Effector CD8-positive, alpha-beta T cell (primary cell): ENCODE measurements at places on chromosomes 7 and 10.

DNA sequence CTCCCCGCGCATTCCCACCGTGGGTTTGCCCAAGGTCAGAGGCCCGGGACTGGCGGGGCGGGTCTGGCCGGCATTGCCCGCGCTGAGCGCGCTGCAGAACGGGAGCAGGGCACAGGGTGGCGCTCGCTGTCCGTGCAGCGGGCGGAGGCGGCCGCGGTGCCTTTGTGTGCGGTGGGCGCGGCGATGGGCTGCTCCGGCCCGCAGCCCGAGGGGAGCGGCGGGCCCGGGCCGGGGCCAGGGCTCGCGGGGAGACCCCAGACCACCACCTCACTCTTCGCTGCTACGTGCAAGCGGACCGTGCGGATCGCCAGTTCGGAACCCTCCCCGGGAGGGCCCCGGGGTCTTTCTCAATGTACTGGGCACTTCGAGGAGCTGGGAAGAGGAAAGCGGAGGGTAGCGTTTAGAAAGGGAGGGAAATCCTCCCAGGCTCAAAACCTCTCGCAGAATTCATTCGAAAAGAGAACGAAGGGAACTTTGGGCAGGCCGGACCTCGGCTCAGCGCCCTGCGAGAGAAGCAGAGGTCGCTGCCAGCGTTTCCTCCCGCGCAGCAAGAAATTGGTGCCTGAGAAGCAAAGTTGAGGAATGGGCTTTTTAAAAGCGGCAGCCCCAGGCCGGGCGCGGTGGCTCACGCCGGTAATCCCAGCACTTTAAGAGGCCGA is 8.5 kb downstream of the SP8 start:
- DNase-seq: no peak

GRCh38 chr7:16590424-16590823 is 55.1 kb downstream of the ANKMY2 start:
- no peak for DNase-seq

GRCh38 chr10:68829521-68829920 is 2.2 kb downstream of the STOX1 start:
- DNase-seq: no peak

- no peak for DNase-seq
These were observed 336.4 kb downstream of the ELMO1 start for GRCh38 chr7:37112218-37112617.

DNA sequence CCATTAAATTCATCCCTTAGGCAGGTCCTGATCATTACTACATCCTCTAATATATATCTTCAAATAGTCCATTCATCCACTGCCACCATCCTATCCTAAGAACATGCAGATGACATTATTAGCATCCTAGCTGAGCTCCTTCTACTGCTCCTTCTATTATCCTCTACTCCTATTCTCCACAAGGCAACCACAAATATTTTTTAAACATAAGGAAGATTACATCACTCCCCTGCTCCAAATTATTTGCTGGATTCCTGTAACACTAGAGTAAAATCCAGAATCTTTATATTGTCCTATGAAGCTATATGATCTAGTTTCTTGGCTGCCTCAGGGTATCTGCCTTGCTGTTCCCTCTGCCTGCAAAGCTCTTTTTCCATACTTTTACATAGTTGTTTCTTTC is 176.3 kb upstream of the SLC26A5 start:
- no peak for DNase-seq

GRCh38 chr7:23228412-23228811 is 18.2 kb upstream of the GPNMB start:
- no peak for DNase-seq

DNA sequence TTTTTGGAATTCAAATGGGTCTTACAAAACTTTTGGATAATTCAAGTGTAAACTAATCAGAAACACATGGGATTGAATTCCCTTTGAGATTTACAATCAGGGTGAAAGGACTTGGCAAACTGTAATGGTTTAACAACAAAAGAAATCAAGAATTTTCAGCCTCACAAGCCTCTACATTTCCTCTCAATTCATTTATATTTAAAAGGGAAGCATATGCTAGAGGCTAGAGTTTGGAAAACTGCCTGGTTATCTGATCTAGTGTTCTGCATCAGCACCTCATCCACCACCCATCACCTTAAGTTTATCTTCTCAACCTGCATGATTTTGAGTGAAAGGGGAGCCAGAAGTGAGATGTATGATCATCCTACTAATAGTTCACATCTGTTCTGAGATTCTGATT is 120.7 kb downstream of the TES start:
- DNase-seq: no peak

DNA sequence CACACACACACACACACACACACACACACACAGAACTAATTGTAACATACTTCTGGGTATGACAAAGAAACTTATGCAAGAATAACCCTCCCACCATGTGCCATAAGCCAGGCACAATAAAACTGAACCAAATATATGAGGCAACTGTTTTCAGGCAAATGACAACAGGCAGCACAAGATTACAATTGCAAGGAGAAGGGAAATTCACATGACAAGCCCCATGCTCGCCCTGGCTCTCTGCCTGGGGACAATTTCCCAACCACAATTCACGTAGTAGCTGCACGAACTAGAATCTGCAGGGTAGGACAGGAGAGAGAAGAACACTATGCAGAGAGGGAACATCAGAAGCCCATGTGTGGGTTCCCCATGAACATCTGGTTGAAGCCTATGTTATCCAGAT is 143.3 kb downstream of the CALN1 start:
- no peak for DNase-seq

DNA sequence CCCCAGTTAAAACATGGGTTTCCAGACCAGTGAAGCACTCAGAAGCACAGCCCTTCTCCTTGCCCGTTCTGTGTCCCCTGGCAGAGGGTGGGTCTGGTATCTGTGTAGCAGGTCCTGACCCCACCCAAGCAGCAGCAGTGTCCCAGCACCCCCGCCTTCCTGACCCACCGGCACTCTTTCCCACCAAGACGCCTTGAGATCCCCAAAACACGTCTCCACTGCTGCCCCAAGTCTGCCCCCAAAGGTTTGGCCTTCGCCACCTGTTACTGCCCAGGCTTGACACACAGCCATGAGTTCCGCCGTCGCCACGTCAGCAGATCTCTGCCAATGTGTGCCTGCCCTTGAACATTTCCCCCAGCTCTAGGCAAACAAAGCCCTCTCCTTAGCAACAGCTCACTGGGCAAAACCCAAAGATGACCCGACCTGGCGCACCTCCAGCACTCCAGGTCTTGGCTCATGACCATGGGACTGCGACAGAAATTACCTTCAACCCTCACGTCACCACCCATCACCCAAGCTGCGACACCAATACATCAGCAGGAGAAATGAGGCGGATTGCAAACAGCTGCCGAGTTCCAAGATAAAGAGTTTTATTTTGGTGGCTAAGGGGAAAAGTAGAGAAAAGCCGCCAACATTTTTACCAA is 75.6 kb downstream of the CTBP2 start:
- DNase-seq: no peak

DNA sequence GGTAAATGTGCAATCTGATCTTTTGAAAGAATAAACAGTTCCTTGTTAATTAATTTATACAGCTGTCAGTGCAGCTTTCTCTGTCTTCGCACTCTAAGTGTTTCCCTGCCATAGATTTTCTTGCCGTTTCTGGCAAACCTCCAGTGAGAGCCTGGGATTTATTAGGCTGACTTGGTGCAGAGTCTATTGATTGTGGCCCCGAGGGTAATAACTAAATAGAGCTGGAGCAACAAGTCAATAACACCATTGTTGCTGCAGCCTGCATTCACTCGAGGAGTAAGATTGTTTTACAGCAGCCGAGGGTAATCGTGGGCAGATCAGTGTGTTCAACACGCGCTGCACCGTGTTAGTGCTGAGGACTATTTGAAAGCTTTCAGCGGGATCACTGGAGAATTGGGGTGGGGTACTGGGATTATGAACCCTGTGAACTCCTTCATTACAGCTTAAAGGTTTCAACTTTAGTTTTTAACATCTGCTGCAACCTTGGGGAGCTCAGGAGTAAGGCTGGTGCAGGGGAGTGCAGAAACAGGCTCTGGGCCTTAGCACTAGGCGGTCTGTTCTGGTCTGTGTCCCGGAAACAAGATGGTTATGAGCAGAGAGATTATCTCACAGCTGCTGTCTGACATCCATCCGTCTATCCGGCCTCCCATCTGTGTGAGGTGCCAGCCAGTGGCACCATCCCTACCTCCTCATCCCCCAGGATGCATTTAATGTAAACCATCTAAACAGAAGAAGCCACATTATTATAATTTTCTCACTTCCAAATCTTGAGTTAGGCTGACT is 174.0 kb upstream of the TCF7L2 start:
- no peak for DNase-seq

GRCh38 chr10:56181607-56182006 is 179.5 kb downstream of the ZWINT start:
- DNase-seq: no peak

GRCh38 chr10:30434273-30435072 is 489 bp downstream of the MAP3K8 start:
- peak; percentile 34 for DNase-seq

- no peak for DNase-seq
These were observed 52.8 kb downstream of the DLG5 start for GRCh38 chr10:77873536-77874380.

- no peak for DNase-seq
These were observed 37.3 kb upstream of the AKR1C2 start for GRCh38 chr10:5040781-5041470.

DNA sequence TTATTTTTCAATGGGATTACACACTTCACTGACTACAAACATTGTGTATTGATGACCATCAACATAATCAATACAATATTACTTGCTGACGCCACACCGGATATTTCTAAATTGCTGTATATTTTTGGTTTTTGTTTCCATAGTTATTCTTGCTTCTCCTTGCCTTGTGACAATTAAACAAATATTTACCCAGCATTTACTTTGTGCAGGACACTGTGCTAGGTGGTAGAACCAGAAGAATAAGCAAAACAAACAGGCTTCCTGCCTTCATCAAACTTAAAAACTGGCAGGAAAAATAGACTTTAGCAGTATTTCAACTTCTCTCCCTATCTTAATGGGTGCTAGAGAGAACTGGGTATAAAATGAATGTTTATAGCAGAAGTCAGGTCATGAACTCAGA is 50.6 kb downstream of the ZNF277 start:
- no peak for DNase-seq

GRCh38 chr7:148911626-148912025 is 27.5 kb upstream of the EZH2 start:
- DNase-seq: no peak

DNA sequence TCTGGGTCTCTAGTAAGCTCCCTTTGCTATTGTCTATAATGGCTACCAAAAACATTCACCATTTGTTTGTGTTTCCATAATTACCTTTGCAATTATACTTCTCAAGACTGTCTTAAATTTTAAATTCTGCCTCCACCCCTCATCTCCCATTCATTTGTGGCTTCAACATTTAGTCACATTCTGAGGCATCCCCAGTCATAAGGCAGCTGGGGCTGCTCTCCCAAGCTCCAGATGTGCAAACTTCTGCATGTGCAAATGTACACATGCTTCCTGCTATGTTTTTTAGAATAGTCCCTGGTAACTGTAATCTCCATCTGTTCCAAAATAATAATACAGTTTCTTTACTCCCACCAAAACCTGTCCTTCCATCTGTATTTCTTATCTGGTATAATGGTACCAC is 97.3 kb downstream of the CDK6 start:
- no peak for DNase-seq

DNA sequence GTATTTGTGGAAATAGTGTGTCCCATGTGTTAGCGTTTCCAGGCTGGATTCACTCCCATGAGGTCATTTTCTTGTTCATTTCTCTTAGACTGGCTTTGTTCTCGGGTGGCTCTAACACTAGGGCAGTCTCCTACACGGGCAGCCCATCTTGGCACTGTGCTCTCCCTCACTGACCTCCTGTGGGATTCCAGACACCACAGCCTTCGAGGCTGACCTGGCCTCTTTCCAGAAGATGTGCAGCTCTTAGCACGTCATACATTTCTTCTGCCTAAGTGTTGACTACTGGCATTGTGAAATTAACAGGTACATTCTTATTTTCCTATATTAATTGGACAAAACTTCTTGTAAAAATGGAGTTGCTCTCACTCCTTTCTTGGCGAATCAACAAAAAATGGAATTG is 72.8 kb downstream of the INSYN2A start:
- DNase-seq: no peak
